ENCODE measurements at places on chromosomes 12 and 14.

- H3K4me1 ChIP-seq = no peaks in the 10 kb centered on the region
- no peak overlapping the region for H3K4me3 ChIP-seq
- peaks cover 15% of the 10 kb centered on the region for H3K27me3 ChIP-seq
- DNase-seq = no peak
Measured at GRCh38 chr14:34300882-34301734, 160.9 kb downstream of the SPTSSA start.

DNA sequence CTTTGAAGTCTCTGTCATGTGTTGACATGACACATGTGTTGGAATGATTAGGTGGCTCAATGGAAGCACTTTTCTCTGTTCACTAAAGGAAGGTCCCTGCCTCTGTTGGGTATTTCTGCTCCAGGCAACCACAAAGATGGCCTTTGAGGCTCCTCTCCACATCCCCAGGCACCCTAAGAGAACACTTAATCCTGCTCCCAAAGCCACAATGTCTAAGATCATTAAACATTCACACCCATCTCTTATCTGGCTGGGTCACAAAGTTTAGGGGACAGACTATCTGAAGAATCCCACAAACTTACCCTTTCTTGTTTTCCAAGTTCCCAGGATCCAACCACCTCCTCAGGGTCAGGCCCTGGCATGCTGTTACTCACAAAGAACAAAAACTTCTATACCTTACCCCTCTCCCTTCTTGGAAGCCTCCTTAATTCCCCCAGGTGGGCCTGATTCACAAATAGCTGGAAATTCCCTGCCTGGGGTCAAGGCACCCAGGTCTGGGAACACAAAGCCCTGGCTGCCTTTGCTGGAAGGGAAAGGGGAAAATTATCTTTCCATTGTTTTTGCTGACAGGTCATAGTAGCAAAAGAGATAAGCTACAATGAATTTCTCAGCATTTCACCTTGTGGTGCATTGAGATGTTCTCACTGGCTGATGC lies 333.7 kb downstream of the PCNX1 start:
- no peaks in the 10 kb centered on the region for H3K36me3 ChIP-seq
- peaks cover 6% of the 10 kb centered on the region for H3K4me1 ChIP-seq
- no peak overlapping the region for H3K4me3 ChIP-seq
- H3K27me3 ChIP-seq = no peaks in the 10 kb centered on the region
- H3K27ac ChIP-seq = no peak overlapping the region
- no peak for DNase-seq

DNA sequence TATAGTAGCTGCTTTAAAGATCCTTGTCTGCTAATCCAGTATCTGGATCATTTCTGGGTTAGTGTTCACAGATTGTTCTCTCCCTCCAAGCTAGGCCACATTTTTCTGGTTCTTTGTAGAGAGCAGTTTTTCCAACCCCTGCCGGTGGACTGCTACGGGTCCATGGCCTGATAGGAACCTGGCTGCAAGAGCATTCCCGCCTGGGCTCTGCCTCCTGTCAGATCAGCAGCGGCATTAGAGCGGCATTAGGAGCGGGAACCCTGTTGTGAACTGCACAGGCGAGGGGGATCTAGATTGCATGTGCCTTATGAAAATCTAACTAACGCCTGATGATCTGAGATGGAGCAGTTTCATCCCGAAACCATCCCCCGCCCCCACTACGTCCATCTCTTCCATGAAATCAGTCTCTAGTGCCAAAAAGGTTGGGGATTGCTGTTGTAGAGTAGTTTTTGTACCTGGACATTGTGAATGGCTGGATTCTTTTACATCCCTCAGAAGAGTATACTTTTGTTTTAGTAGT lies 50.4 kb downstream of the MYRFL start:
- H3K27ac ChIP-seq = peak overlapping the region; percentile 39
- H3K36me3 ChIP-seq = no peaks in the 10 kb centered on the region
- peaks cover 23% of the 10 kb centered on the region for H3K27me3 ChIP-seq
- DNase-seq = no peak
- peaks cover 5% of the 10 kb centered on the region for H3K4me1 ChIP-seq

GRCh38 chr12:95608252-95609033 lies 57.2 kb upstream of the USP44 start:
- no peak for DNase-seq
- no peaks in the 10 kb centered on the region for H3K36me3 ChIP-seq
- H3K27me3 ChIP-seq = peaks cover 1% of the 10 kb centered on the region
- H3K4me3 ChIP-seq = no peak overlapping the region

DNA sequence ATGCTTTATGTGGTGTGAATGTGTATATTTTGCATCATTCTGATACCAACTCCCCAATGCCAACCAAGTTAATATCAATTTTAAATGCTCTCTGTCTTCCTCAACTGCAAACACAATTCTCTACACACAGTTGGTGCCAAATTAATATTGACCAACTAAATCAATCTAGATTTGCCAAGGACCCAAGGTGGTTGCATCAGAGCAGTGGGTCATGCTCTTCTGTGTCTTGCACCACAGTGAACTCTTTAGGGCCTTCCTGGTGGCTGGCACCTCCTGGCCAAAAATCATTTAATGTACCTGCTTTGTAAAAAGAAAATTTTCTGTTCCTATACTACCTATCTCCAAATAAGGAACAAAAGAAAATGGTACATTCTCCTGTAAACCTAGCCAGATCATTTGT lies 14.1 kb downstream of the COQ10A start:
- H3K36me3 ChIP-seq = peaks cover 44% of the 10 kb centered on the region
- no peak overlapping the region for H3K27ac ChIP-seq
- no peak overlapping the region for H3K4me3 ChIP-seq
- no peaks in the 10 kb centered on the region for H3K27me3 ChIP-seq

- DNase-seq = no peak
- no peak overlapping the region for H3K27ac ChIP-seq
Measured at GRCh38 chr12:69042557-69042956, 109.6 kb upstream of the CPM start.

DNA sequence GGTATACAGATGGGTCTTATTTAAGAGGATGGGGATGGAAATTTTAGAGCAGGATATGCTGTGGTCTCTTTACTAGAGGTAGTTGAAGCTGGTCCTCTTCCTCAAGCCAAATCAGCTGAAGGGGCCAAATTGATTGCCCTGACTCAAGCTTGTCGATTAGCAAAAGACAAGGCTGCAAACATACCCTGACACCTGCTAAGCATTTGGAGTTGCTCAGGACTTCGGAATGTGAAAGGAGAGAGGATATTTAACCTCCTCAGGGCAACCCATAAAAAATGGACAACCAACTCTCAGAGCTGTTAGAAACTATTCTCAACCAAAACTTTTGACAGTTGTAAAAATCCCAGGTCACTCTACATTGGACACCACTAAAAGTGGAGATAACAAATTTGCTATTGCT lies 15.6 kb downstream of the PTGDR start:
- no peak overlapping the region for H3K4me3 ChIP-seq
- peaks cover 11% of the 10 kb centered on the region for H3K27me3 ChIP-seq
- no peaks in the 10 kb centered on the region for H3K36me3 ChIP-seq
- no peak for DNase-seq
- H3K4me1 ChIP-seq = peaks cover 3% of the 10 kb centered on the region

DNA sequence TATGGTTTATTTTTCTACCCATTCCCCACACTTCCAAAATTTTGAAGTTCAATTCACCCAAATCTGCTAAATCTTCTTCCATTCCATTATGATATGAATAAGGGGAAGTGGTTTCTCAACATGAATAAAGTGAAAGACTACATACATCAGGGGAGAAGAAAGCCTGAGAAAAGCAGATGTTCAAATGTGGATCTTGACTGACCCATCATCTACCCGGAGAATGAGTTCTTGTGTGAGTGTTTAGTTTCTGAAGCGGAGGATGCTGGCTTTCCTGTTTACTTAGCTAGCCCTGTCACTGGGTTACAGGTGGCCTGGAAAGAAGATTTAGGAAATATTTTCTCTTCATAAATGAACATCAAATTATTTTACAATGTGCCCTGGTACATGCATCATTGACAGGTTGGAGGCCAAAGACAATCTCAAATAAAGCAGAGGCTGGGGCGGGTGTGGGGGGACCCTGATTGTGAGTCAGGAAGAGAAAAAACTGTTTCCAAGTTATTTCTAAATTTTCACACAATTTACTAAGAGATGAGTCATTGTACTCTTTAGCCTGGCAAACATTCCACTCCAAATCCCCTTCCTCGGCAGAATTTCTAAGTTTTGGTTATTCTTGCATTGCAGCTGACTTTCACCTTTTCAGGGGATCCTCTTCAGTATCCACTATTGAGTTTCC lies 135.6 kb downstream of the SLC25A21 start:
- no peak overlapping the region for H3K27ac ChIP-seq
- H3K27me3 ChIP-seq = no peaks in the 10 kb centered on the region
- H3K4me1 ChIP-seq = no peaks in the 10 kb centered on the region
- H3K36me3 ChIP-seq = no peaks in the 10 kb centered on the region
- H3K4me3 ChIP-seq = no peak overlapping the region

DNA sequence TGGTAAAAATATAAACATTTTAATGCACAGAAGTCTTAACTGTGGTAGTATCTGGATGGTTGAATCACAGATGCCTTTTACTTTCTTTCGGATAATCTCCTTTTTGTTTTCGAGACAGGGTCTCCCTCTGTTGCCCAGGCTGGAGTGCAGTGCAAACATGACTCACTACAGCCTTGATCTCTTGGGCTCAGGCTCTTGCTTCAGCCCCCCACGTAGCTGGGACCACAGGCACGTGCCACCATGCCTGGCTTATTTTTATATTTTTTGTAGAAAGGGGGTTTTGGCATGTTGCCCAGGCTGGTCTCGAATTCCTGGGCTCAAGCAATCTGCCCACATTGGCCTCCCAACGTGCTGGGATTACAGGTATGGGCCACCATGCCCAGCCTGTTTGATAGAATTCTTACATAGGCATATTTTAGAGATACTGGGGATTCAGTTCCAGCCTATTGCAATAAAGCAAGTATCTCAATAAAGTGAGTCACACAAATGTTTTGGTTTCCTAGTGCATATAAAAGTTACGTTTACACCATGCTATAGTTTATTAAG lies 99.2 kb downstream of the SNAPC1 start:
- no peak for DNase-seq
- H3K4me1 ChIP-seq = peaks cover 6% of the 10 kb centered on the region
- H3K4me3 ChIP-seq = no peak overlapping the region
- no peak overlapping the region for H3K27ac ChIP-seq
- H3K36me3 ChIP-seq = peaks cover 3% of the 10 kb centered on the region

GRCh38 chr12:77025782-77026314 lies 39.5 kb downstream of the E2F7 start:
- no peaks in the 10 kb centered on the region for H3K4me1 ChIP-seq
- no peak overlapping the region for H3K27ac ChIP-seq
- H3K36me3 ChIP-seq = no peaks in the 10 kb centered on the region
- H3K27me3 ChIP-seq = no peaks in the 10 kb centered on the region

DNA sequence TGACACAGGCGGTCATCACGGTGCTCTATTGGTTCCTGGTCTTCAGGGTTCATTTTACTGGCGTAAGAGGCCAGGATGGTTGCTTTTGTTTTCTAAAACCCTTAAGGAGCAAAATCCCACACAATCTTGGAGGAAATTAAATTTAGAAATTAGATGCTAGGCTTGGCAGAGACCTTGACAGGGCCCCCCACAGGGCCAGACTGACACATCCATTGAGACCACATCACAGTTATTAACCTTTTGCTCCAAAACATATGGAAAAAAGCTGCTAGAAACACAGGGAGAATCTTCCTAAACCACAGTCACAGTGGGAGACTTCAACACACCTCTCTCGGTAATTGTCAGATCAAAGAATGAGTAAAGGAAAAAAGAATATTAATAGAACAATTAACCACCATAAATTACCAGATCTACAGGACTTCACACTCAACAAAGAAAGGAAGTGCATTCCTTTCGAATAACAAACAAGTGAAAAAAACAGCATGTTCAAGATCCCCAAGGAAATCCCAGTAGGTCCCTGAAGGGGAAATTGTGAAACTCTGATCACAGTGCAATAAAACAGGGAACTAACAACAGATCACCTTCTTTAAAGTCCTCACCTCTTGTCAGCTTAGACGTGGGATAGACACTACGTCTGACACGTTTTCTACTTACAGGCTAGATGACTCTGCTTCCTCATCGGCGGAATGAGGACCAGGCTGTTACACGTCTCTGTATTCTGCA lies 40.2 kb upstream of the TMEM179 start:
- H3K4me3 ChIP-seq = no peak overlapping the region
- H3K27ac ChIP-seq = no peak overlapping the region
- peaks cover 20% of the 10 kb centered on the region for H3K4me1 ChIP-seq
- peaks cover 4% of the 10 kb centered on the region for H3K27me3 ChIP-seq
- no peak for DNase-seq
- peaks cover 4% of the 10 kb centered on the region for H3K36me3 ChIP-seq
